ENCODE measurements at places on chromosomes 13 and 19.

DNA sequence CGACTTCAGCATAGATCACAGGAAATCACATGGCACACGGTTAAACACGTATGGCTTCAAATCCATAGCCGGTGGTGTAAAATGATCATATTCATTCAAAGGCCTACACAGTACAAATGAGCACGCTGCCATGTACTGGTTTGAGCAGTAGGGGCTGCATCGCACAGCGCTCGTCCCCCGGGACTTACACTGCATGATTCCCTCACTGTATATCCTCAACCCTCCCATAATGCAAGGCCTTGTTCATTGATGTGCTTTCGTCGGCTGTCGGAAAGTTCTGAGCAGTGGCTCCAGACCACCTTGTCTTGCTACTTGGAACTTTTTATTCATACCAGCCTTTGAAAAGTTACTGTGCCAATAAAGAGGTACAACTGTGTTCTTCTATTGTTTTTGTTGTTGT lies 578.2 kb downstream of the MYO16 start:
- DNase-seq = no peak

DNA sequence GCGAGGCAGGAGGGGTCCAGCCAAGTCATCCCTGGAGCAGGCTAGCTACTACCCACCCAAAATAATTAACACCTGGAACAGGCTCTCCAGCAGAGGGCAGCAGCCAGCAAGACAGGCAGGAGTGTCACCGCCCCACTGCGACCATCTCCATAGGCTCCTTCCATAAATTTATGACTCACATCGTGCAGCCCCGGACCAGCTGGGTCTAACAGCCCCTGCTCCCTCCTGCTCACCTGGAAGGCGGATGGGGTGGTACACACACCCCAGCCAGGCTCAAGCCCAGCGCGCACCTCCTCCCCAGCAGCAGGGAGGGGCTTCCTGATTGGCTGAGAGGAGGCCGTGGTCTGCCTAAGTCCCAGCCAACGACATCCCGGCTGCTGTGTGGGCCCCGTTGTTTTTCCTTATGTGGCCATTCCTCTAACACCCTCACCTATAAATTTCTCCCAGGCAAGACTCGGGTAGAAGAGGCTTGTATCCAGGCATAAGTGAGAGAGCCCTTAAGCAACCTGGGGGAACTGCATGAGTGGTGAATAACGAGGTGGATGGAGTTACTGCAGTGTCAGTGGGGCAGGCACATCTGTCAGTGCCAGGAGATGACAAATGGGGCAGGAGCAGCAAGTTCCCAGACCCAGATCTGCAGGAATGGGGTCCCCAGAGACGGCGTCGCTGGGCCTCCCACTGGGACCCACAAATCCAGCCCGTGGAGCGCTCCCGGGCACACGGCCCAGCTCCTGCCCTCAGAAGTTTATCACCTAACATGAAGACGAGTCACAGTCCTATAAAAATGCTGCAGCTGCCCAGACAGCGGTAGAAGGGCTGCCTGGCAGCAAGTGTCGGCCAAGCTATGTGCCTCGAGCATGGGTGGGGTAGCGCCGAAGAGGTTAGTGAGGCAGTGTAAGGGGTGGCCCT lies 43.1 kb downstream of the CEBPG start:
- DNase-seq = peak; percentile 32

GRCh38 chr13:38530492-38530891 lies 156.4 kb upstream of the FREM2 start:
- DNase-seq = no peak

- DNase-seq = no peak
These were observed 1.9 kb downstream of the KCTD4 start for GRCh38 chr13:45198924-45199323.

DNA sequence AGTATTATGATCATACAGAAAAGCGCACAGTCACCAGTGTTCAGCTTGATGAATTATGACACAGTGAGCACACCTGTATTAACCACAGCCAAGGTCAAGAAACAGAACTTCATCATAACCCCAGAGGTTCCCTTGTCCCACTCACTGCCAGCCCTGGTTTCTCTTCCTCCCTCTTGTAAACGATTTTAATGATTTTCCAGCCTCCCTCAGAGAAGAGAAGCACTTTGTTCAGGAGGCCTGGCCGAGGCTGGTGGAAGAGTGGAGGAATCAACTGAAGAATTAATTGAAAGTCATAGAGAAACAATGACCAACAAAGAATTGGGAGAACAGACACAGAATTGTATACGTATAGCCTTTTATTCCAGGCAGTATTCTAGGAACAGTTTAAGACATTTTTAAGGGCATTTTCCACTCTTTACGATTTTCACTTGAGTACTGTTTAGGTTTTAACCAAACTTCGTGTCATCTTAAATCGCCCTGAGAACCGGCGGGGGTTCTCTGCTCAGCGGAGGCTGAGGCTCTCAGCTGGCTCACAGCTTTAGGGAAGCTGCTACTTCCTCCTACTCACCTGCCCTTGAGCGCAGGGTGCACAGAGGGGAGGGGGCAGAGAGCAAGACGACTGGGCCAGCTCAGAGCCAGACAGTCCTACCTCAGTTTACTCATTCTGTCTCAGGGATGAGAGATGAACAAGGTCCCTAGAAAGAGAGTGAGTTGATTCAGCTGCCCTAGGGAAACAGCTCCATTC lies 108.6 kb downstream of the AKAP11 start:
- DNase-seq = no peak

- no peak for DNase-seq
These were observed 13.5 kb upstream of the ADGRE1 start for GRCh38 chr19:6873708-6874431.
